ENCODE measurements at places on chromosomes 4 and X.

DNA sequence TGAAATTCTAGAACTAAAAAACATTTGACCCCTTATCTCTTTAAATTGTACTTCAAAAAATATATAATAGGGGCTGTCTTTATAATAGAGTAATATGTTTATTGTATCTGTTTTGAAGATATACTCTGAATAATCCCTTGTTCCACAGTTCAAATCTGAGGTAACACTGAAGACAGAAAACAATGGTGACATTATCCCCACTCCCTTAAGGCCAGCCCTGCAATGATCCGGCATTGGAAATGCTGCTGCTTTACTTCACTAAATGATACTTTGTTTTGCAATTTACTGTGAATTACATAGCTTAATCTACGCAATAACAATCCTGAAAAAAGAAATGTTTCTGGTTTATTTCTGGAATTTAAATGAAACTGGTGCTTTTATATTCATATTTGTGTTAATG, 34.4 kb upstream of the ZFP42 start:
- no peak for DNase-seq

GRCh38 chrX:22486296-22486695, 213.6 kb downstream of the CBLL2 start:
- no peak for DNase-seq

DNA sequence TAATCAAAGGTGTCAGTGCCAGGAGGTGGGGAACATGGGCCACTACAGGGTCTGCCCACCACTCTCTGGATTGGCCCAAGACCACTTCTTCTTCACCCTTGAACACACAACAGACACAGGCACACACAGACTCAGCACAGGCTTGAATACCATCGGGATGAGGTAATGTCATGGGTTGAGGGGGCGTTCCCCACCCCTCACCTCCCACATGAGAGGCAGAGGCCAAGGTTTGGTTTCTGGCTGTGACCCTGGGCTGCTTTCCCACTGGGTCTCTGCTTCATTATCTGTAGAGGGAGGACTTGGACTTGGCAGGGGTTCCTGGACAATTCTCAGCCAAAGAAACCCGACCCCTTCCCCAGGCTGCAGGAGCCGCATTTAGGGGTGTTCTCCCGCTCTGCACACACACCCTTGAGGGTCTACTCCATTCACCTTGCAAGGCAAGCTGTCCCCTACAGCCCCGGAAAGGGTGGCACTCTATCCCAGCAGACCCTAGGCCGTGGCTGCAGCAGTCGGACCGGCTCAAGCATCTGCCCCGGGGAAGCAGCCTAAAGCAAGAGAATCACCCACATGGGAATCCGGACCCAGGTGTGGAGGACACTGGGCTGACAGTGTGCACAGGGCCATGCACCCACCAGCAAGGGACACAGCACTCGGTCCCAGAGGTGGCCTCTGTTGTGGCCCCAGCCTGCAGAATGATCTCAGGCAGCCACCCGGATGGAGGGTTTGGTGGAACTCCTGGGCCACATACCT, 62.4 kb downstream of the TRMT44 start:
- no peak for DNase-seq

DNA sequence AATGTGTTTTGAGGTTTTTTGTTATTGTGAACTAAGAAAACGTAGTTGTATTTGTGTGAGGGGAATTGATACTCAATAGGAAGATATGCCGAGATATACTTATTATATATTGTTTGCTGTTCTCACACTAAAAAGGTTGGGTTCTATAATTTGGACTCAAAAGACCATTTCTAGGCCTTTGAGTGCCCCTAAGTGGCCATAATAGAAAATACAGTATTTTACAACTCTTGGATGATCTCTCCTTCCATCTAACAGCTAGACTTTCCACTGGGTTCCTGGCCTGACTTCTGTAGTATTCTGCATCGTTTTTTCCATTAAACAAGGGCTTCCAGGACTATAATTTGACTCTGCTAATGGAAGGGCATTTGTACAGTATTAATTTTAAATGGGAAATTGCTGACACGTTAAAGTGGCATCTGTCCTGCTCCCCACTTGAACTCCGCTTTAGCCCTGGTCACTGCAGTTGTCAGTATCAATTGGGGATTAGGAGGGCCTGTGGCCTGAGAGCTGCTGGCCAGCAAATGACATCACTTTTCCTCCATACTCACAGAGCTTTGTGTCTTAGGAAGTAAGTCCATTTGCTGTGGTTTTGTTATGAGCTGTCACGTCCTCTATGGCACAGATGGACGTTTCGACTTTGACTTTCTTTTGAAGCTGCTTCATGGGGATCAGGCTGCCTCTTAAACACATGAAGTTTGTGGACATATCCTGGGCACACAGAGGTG, 176.9 kb downstream of the SLIT2 start:
- DNase-seq, result no peak

DNA sequence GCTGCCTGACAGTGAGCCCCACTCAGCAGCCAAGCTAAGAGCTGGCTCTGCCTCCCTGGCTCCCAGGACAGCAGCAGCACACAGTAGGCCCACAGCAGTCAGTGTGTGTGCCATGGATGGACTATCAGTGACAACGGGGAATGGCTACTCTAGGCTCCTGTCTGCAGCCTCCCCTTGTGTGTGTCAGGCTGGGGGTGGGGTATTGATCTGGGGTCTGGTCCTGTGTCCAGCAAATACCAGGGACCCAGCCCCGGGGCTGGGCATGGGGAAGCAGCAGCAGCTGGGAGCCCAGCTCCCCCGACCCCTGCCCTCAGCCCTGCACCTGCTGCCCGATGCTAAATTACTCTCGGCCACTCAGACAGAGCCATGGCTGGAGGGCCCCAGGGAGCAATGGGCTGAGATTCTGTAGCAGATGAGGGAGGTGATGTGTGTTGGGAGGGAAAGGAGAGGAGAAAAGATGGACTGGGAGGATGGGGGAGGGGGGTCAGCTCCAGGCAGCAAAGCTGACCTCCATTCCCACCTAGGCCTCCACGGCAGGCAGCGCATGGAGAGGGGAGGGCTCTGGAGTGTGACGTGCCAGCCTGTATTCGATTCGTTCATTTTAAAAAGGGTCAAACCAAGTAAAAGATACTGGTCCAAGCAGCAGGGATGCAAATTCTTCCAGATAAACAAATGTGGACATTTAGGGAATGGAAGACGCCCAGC, 61.3 kb upstream of the CRMP1 start:
- no peak for DNase-seq

DNA sequence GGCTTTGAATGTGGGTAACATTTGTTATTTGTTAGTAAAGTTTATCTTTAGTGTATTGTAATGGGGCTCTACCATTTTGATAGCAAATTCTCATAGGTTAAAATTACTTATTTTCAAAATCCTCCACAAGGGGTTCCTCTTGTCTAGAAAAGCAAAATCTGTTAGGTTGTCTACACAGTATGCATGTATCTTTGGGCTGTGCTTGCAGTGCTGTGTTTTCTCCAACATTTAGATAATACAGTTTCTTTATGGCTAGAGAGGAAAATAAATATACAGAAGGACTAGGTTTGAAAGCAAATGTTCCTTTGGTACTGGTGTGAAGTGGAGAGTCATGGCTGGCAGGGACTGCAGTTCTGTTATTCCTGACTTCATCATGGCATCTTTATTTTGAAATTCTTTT, 40.3 kb downstream of the POLR2B start:
- DNase-seq, result no peak

DNA sequence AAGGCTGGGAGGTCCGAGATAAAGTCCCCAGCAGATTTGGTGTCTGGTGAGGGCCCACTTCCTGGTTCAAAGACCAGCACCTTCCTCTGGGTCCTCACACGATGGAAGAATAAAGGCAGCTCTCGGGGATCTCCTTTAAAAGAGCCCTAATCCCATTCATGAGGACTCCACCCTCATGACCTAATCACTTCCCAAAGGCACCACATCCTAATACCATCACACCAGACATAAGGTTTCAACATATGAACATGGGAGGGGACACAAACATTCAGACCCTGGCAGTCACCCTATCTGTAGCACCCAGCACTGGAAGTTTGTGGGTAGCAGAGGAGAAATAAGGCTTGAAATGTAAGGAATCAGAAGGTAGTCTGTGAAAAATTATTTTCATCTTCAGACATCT, 112.9 kb upstream of the NOCT start:
- DNase-seq, result no peak

- DNase-seq, result no peak
Observed at GRCh38 chrX:16931855-16932575, 14.4 kb upstream of the REPS2 start.

DNA sequence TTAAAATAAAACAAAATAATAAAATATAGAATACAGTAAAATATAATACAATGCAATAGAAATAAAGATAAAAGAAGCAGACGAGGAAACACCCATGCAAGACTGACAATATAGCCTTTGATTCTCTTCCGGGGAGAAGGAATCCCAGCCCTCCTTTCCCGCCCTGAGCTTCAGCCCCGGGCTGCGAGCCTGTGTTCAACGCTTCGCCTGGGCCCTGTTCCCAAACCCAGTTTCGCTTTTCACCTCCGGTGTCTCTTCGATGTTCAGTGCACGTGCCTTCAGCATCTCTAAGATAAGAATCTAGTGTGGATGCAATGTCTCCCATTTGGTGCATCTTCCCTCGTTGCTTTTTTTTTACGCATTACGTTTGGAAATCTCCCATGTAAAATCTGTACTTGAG, 38.4 kb upstream of the ARSD start:
- DNase-seq, result no peak

DNA sequence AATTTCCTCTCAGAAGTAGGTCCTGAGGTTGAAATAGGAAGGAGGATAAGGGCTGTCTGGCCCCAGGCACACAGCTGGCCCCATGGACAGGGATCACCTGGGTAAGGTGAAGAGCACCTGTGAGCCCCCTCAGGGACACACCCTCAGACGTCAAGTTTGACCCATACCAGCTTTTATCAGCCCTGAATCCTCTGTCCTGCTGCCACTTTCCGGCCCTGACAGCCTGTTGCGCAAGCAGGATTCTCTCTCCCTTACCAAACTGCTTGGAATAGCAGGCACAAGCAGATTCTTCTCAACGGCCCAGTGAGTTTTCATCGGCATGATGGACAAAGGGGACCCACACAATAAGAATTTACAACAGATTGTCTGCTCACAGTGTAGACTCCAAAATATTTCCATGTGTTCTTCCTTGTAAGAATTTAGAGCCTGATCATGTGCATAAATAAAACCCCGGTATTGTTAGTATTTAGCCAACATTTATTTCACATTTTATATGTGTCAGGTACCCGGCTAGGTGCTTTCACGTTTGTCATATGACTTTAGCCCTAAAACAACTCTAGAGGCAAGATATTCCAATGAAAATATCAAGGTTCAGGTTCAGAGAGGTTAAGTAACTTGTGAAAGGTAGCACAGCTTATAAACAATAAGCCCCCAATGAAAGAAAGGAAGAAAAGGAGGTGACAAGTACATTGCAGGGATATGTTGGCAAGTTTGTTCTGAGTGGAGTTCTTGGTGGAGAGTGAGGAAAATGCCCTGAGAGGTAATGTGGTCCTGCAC, 107.2 kb upstream of the KIT start:
- DNase-seq, result no peak

DNA sequence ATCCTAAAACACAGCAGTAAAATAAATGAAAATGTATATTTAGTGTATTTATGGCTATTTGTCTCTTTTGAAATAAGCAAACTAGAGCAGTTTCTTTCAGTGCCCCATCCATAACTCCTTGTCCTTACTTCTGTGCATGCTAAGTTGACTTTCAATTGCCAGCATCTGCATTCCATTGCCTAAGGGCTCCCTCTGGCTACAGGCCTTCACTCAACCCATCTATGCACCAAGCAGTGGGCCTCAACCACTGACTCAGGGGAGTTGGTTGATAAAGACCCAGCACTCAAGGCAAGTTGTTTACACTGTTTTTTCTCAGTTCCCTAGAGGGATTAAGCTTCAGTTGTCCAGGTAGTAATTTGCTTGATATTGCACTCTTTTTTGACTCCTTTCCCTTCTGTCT, 265.7 kb downstream of the IQCM start:
- DNase-seq, result no peak

GRCh38 chrX:95791876-95792275, 892.8 kb upstream of the DIAPH2 start:
- DNase-seq, result no peak

- DNase-seq, result no peak
Observed at GRCh38 chr4:27111627-27112026, 251.0 kb downstream of the STIM2 start.

DNA sequence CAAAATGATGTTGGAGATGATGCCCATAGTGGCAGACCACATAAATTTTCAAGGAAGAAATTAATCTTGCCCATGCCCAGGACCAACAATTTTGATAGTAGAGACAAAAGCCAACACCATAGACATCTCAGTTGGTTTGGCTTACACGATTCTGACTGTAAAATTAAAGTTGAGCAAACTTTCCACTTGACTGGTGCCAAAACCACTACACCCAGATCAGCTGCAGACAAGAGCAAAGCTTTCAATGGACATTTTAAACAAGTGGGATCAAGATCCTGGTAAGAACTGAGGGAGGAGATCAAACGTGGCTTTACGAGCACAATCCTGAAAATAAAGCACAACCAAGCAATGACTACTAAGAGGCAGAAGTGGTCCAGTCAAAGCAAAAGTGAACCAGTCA, 90.7 kb downstream of the PAPSS1 start:
- DNase-seq, result no peak

- no peak for DNase-seq
Observed at GRCh38 chr4:25351777-25352416, 25.2 kb upstream of the ANAPC4 start.

GRCh38 chr4:106585915-106586349, 217.4 kb upstream of the GIMD1 start:
- no peak for DNase-seq

- no peak for DNase-seq
Observed at GRCh38 chr4:80409809-80410208, 74.3 kb downstream of the CFAP299 start.

DNA sequence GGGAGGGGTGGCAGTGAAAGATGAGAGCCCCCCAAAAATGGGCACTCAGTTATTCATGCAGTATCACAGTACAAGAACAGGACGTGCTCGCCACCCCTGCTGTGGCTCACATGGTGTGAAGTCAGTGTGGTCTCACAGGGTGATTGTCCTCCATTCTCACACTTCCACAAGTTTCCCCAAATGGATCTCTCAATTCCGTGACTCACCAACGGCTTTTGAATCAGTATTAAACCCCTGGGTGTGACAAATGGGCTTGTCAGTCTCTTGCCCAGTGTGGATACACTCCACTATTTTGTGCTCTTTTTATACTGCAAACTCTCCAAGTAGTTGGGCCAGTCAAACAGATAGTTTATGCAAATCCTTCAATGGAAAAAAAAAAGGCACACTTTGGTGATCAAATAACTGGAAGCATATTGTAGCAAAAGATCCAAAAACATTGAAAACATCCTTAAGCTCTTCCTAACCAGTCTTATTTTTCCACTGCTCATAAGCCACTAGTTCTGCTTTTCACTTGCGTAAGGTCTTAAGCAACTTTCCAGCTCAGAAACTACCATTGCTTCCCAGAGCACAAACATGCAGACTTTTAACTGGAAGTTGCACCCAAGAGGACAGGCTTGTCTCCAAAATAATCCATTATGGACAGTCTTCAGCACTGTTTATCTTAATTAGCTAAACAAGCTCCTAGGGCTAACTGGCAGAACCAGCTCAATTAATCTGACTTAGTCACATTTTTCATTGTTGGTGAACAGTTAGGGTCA, 365.7 kb downstream of the PPP3CA start:
- DNase-seq, result no peak
